ENCODE measurements at places on chromosomes 5 and 9.

DNA sequence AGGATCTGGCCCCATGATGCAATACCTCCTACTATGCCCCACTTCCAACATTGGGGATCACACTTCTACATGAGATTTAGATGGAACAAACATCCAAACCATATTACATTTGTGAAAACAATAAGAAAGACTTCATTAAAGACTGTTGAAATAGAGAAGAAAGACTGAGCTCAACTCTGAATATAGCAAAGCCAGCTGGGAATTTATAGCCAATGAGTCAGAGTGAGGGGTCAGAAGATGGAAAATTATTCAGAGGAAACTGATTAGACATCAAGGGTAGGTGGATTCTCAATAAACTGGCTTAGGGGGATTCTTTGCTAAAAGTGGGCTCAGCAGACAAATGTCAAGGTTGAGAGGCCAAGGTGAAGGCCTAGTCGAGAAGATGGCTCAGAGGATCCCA, 25.6 kb downstream of the BTF3 start:
- DNase-seq, result no peak

- no peak for DNase-seq
Measured at GRCh38 chr9:130120832-130121231, 51.4 kb upstream of the NCS1 start.

DNA sequence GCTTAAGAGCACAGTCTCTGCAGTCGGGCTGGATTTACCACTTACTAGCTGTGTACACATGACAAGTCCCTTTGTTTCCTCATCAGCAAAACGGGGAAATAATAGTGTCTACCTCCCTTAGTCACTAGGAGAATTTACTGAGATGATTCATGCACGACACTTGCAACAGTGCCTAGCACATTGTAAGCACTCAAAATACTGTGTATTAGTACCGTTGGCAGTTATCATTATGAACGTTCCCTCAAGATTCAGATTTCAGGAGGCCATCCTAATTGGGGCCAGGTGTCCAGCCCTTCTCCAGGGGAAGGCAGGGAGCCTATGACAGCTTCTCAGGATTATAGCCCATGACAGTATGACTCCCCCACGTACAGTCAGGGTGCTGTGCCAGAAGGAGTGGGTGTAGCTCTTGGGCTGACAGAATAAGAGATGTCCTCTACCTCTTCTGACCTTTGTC, 164.3 kb downstream of the DOCK2 start:
- peak; percentile 16 for DNase-seq

- peak; percentile 26 for DNase-seq
Measured at GRCh38 chr5:139828207-139828895, 32.7 kb downstream of the PSD2 start.

DNA sequence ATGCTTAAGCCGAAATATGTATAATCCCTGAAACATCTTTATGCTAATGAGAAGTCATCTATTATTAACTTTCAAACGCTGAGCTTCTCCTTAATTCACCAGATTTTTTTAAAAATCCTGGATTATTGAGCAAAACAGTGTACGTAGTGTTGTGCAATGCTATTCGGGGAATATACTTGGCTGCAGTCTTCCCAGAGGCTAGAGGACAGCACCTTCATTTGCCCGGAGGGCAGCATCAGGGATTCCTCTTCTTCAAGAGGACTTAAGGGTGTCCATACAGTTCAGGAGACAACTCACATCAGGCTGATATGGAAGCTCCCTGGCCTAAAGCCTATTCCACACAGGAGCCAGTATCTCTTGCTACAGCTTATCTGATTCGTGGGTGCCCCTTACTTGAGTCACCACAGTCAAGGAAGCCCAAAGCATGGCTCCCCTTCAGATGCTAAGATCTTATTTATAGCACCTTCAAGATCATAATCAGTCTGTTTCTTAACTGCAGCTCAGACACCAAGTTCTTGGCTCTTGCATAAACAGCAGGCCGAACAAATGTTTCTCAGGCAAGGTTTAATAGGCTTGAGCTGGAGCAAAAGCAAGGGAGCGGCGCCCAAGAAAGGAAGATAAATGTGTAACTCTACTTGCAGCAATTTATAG, 29.4 kb downstream of the NUTM2F start:
- DNase-seq, result no peak
